ENCODE measurements at places on chromosomes 16 and 17. TPM values are rescaled to one million over a fixed set of nuclear protein-coding genes. Genes with fewer than 3 reads are reported as not detected.

DNA sequence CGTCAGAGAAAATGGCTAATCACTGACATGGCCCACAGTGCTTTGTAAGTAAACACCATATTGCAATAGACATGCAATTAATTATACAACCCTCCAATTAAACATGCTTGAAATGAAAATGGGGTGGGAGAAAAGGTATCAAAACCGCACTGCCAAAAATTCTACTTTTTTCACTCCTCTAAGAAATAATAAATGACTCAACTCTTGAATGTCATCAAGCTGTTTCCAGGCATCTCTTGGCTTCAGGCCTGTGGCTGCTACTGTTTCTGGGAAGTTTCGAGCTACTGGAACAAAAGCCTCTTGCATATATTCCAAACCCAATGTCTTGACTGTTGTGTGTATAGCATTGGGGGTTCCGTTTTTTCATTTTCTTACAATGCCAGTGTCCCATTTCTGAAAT is 412.6 kb downstream of the RBFOX1 start:
- DNase-seq, result no peak

Gene HBA2
- 973 TPM for polyA plus RNA-seq

DNA sequence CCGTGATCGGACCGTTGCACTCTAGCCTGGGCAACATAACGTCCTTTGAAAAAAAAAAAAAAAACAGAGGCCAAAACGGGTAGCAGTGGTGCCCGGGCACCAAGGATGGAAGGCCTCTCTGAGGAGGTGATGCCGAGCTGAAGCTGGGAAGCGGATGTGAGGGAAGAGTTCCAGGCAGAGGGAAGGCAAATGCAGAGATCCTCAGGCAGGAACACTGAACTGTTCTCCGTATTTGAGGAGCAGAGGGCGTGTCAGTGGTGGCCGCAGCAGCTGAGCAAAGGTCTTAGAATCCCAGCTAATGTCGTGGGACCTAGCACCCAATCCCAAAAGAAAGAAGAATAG is 656 bp upstream of the KCTD13 start:
- peak; percentile 29 for DNase-seq

DNA sequence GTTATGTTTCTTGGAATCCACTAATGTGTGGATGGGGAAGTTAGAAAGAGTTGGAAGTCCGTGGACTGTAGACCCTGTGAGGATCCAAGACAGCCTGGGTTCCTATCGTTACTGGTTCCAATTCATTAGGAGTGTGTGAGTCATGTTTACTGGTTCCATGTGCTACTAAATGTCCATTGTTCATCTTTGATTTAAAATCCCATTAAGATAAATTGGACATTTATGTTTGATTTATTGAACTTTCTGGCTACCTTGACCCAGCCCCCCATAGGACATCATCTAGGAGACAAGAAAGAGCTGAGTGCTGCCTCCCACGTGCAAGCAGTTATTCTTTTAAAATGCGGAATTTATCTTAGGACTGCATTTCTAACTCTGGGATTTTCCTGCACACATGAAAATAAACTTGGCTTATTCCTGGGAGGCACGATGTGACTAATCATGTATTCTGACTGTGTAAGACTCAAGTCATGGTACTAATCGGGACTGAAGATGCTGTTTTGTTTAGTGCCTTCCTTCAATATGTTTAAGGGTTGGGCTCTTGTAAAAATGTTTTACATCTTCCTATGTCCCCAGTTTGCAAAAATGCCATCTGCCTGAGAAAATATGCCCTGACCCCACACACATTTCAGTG is 53.4 kb downstream of the RGS9 start:
- no peak for DNase-seq

DNA sequence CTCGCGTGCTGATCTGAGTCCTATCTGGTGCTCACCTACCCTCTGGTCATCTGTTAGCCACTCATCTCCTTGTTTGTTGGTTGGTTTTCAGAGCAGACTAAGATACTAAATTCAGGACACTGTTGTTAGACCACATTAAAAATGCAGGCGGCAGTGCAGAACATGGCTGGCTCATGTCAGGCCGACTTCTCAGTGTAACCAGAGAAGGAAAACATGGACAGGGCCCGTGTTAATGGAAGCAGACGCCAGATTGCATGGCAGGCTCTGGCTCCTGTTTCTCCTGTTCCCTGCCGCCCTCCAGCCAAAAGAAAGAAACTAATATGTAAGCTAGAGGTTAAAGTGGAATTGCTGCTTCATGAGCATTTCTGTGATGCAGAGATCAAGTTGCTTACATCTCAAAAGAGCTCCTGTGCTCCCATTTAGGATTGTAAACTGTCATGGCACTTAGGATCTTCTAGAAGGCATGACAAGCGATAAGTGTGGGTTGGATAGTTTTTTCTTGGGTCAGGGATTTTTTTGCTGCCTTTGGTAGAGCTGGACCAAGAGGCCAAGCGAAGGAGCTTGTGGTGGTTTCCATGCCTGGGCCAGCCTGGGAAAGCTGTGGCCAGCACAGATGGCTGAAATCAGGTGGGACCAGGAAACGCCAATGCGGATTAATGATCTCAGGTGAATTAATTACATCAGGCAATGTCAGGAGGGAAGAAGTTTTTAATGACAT is 56.1 kb downstream of the YPEL2 start:
- DNase-seq, result no peak

Gene PRR15L
- 64.2 TPM for polyA plus RNA-seq

- peak; percentile 33 for DNase-seq
Observed at GRCh38 chr17:74875155-74875976, 2.6 kb upstream of the FDXR start.

GRCh38 chr16:72443809-72444208 is 271.9 kb upstream of the PMFBP1 start:
- DNase-seq, result no peak

- DNase-seq, result no peak
Observed at GRCh38 chr16:66596986-66597848, 7.3 kb upstream of the CMTM3 start.

- DNase-seq, result no peak
Observed at GRCh38 chr16:90077757-90078578, 837 bp upstream of the PRDM7 start.

Gene SBK1
- 0.90 TPM for polyA plus RNA-seq

DNA sequence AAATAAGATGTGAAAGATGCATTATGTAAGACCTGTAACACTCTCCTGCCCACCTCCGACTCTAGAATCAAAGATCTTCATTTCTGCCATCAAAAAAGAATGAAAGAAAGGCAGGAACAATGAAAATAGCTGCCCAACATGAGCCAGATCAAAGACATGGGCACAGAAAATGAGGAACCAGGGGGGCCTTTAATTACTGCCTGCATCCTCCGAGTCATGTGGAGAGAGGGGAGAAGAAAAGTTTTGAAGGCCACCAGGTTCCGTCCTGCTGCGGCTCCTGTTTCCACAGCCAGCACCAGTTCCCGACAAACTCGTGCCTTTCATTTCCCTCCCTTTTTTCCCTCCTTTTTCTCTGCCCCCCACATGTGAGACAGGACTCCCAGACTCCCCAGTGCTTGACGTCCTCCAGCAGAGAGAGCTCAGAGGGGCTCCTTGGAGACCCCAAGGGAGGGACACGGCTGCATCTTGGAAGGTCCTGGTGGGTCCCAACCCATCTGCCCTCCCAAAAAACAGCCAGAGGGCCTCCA is 168.4 kb downstream of the ZNF423 start:
- DNase-seq, result no peak
